HFF-Myc (cell line): ENCODE measurements at places on chromosomes 7 and 10.

DNA sequence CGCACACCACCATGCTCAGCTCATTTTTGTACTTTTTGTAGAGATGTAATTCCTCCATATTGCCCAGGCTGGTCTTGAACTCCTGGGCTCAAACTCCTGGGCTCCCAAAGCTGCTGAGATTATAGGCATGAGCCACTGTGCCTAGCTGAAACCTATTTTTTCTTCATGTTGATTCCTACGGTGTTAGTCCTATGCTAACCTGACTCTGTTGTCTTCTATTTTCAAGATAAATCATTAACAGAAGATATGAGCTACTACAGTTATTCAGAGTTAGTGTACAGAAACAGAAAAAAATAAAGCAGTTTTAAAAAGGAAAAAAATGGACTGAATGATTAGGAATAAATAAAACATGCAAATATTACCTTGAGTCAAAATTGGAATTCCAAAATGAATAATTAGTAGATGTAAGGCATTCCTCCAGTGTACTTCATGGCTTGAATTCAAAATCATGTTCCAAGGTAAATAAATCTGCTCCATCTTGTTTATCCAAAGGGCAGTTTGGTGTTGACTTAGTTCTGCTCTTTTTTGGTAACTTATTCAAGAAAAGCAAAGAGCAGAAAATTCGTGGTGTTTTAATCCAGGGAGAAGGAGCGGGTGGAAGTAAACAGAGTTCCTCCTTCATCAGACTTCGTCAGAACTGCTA lies 185.8 kb downstream of the CACNB2 start:
- no peak for DNase-seq

- no peak for DNase-seq
Measured at GRCh38 chr10:25522946-25523608, 348.3 kb downstream of the GPR158 start.

DNA sequence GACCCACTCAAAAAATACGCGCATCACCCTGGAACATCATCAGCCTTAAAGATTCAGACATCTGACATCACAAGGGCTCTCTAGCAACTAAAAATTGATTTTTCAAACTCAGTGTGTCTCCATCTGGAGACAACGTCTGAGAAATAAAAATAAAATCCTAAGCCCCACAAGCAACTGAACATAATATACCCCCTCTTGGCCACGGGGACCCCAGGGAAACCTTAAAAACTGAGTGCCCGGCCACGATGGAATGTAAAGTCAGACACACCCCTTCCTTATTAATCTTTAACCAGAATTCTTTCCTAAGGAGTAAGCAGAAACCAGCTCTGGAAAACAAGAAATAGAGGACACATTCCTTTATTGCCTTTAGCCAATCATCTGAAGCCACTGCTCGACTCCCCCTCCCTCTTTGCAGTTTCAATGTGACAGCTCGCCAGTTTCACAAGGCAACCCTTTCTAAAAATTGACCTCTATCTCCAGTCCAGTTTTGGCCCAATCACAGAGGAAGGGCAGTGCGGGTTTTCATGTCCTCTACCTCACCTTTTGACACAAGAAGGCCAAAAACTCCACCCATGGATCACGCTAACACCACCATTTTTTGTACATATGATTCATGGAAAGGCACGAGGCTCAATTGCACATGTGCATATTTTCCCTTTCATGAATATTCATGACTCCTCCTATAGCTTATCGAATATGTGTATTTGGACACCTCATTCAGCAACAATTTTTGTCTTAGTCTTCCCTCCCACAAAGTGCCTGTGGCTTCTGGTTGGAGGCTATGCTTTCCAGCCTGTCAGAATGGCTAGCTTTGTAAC lies 24.2 kb downstream of the IFIT3 start:
- DNase-seq: peak; percentile 82

GRCh38 chr7:5557920-5558401 lies 134.3 kb upstream of the TNRC18 start:
- DNase-seq: no peak

GRCh38 chr7:134768243-134768642 lies 11.2 kb upstream of the CALD1 start:
- no peak for DNase-seq

GRCh38 chr10:103791858-103792257 lies 63.5 kb downstream of the SH3PXD2A start:
- no peak for DNase-seq
